ENCODE measurements at places on chromosomes 2 and 18.
A peak's percentile ranks its signal among the peaks of the same experiment; 100 is the strongest.

GRCh38 chr2:73980566-73980965 lies 4.1 kb upstream of the TET3 start:
- no peak for DNase-seq

DNA sequence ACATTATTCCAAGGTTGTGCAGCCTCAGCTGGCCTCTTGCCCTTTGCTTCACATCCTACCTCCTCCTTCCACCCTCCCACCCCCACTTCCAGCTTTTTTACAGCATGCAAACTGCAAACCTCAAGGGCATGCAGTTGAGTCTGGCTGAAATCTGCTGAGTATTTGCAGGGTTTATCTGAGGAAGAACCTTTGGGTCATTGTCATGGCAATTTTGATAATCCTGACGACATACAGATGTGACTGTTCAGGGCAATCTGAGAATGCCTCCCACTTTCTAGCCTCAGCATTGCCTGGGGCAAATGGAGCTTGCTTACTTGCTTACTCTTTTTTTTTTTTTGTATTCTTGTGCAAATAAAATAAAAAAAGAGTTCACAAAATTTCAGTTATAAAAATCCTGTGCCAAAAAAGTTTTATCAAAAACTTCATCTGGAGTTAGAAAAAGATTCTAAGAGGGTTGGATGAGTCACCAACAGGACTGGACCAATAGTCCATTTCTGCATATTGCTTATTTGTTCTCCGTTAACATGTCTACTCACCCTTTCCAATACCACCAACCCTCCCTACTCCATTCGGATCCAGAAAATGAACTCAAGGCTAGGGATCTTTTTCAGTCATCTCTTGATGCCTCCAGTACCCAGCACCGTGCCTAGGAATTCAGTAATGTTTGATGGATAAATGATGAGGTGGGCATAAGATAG lies 23.6 kb upstream of the LHCGR start:
- DNase-seq = no peak

- no peak for DNase-seq
Measured at GRCh38 chr2:75453384-75454240, 107.1 kb downstream of the EVA1A start.

- DNase-seq = peak; percentile 86
Measured at GRCh38 chr2:86825693-86826381, 35.1 kb upstream of the CD8A start.

- no peak for DNase-seq
Measured at GRCh38 chr2:138123741-138124140, 159.5 kb downstream of the HNMT start.

DNA sequence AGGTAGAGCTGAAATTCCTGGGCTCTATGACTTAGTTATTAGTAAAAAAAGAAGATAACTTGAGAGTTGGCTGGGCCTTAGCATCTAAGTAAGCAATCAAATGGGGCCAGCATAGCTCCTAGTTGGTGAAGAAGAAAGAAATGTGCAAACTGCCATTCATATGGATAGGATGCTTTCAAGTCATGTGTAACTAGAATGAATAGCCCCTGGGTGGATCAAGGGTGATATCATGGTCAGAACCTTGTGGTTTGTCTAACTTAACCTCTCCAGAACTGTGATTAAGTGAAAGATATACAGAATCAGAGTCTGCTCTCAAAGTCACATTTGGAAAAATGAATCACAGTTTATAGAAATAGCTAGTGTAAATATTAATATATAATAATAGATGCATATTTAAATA lies 198.7 kb upstream of the DTNA start:
- DNase-seq = no peak

DNA sequence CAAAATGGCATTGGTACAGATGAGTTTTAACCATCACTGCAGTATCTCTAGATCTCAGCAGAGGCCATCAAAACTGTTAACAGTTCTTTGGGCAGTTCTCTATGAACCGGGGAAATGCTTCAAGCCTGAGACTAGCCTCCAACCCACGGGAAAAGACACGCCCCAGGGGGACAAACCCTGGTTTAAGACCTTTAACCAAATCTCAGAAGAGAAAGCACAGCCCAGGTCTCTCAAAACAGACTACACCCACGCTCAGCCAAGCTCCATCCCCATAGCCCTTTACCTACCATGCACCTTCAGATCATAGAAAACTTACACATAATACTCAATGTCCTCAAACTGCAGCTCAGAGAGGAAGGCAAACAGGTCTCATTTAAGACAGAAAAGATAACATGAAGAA lies 78.3 kb downstream of the TMEM163 start:
- DNase-seq = no peak

DNA sequence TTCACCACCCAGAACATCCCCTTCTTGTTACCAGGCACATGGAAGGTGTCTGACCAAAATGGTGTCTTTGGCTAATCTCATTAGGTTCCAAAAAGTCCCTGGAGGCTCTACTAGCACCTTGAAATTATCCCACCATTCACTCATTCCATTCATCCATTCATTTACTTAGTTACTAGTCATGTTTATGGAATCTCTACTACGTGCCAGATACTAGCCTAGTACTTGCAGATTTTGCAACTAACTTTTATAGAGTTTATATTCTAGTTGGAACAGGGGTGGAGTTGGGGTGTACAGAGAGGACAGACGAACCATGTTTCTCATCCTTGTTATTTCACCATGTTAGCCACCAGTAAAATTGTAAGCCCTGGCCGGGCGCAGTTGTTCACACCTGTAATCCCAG lies 4.0 kb upstream of the NOP58 start:
- no peak for DNase-seq

- no peak for DNase-seq
Measured at GRCh38 chr2:216736326-216736725, 41.0 kb upstream of the IGFBP5 start.

- peak; percentile 50 for DNase-seq
Measured at GRCh38 chr2:65554765-65555591, 122.6 kb upstream of the SPRED2 start.

DNA sequence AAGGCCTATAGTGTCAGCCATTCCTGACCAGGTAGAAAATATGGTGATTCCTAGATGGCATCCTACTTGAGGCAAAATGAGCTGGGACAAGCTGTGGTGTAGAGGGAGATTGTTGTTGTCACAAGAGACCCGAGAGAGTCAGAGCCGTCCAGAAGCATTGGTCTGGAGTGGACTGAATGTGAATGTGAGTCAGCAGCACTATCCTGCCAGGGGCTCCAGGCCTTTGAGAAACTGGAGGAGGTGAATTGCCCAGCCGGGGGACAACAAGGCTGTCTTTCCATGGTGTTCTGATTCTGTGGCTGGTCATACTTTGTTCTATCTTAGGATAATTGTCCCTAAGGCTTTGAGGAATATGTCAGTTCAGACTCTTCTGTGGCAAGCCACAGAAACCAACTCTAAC lies 29.4 kb upstream of the EIF2AK3 start:
- no peak for DNase-seq

- DNase-seq = no peak
Measured at GRCh38 chr2:173629076-173629475, 274.4 kb downstream of the CDCA7 start.

- no peak for DNase-seq
Measured at GRCh38 chr2:105919191-105919811, 174.6 kb downstream of the NCK2 start.

DNA sequence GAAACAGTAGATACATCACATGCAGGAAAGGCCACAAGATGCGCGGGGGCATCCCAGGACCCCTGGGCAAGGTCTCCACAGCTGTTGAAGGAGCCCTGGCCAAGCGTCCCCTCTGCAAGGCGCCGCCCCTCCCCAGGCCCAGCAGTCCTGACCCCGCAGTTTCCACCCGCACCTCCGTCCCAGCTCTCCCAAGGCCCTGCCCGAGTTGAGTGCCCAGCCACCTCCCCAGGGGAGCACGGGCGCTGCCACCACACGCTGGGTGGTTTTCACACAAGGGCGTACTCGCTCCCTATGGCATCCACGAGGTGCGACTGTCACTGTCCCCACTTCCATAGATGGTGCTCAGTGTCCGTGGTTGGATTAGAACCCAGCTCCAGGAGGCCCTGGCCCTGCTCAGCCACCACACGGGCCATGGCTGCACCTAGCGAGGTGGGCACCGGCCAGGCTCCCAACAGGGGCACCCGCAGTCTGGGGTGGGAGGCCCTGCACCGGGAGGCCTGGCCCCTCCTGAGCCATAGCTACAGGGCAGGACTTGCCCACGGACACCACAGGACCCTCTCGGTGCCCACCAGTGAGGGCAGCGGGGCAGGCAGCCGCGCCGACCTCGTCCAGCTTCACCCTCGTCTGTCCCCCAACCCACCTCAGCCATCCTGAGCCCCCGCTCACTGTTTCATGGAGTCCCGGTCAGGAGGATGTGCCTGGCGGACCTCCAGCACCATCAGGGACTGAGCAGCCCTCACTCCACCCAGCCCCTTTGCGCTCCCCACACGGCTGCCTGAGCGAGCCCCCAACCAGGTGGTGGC lies 36.0 kb downstream of the KIF1A start:
- DNase-seq = no peak

DNA sequence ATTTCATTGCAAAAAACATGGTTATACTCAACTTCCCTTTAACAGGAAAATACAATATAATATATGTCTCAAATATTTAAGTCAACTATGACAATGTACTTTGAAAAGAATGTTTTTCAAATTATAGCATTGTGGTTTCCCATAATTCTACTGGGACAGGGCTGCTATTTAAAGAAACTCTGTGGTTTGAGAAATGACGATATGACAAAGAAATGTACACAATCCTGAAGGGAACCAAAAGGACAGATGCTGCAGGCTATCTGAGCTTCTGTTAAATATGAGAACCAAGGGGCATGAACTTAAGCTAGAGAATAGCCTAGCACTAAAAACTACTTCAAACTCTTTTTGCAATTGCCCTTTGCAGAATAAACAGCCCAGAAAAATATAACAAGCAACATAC lies 415.9 kb downstream of the GRB14 start:
- DNase-seq = no peak

DNA sequence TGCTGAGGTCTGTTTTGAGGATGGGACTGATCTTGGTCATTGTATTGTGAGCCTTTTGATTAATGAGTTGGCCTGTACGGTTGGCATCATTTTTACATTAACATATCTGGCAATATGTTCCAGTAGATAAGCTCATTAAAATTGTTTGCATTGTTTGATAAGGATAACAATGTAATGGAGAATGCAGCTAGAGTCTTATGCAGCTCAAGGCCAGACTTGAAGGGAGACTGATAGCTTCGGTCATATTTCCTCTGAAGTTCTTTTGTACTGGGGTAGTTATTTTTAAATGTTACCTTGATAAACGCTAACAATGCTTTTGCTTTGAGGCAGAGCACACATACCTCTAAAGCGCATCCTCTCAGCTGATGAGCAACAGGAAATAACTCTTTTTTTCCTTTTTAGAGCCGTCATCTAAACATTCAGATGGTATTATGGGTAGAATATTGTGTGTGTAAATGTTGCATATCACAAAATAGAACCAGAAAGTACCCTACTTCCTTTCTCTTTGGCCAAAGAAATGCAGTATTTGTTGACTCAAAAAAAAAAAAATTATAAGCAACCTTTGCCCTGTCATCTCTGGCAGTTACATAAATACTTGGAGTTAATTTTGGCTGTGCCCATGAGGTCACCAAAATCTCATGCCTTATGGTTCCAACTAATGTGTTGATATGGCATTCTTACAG lies 1.3 kb downstream of the MAPRE2 start:
- no peak for DNase-seq

Data from DND-41 (cell line).